A172 (cell line): ENCODE measurements at places on chromosomes 7 and 10. TPM values are rescaled to one million over a fixed set of nuclear protein-coding genes. Genes with fewer than 3 reads are reported as not detected.

- peak; percentile 72 for DNase-seq
Observed at GRCh38 chr7:26620352-26620751, 244.0 kb downstream of the SKAP2 start.

GRCh38 chr10:98569853-98570252 is 123.1 kb upstream of the HPS1 start:
- DNase-seq: no peak

- DNase-seq: no peak
Observed at GRCh38 chr10:132326344-132326889, 5.6 kb upstream of the LRRC27 start.

DNA sequence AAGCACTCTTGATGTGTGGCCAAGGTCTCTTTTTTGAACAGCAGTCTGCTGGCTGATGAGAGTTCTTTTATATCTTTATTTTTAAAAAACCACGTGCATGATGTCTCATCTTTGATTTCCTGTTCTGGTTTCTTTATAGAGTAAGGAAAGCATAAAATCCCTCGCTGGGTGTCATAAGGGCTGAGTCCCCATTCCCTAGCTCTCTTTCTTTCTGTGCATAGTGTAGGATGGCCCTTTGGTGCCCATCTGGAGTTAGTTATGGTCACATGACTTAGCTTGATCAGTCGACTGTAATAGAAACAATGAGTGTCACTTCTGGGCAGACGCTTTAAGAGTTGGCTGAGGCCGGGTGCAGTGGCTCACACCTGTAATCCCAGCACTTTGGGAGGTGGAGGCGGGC is 38.5 kb downstream of the GHRHR start:
- DNase-seq: peak; percentile 80

DNA sequence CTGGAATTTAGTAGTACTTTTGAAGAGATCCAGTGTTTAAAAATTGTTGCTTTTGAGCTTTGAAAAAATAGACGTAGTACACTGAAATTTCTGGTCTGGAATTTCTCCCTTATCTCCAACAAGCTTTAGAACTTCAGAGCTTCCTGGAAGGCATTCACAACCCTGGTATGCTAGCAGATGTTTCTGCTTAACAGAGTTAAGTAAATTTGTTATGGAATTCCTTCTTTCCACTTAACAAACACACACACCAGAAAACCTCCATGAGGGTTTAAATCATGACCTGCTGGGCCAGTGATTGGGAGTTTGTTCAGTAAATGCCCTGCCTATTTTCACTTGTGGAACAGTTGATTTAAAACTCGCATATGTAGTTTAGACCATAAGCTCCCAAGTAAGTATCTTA is 13.7 kb downstream of the ASB15 start:
- no peak for DNase-seq

DNA sequence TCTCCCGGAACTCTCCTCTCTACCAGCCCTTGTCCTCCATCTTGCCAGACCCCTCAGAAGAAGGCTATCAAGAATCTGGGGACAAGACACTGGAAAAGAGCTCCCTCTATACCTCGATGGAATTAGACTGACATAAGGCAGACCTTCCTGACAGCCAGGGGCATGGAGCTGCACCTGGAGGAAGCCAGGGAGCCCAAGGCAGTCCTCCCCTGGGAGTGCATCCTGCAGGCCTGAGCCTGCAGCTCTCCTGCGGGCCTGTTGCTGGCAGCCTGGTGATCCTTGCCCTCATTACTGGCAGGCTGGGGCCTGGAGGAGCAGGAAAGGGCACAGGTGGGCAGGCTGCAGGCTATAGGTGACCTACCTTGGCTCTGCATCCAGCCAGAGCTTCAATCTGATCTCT is 323.4 kb downstream of the GRID1 start:
- DNase-seq: no peak

GATA3 gene
- 0.12 and 0.46 TPM in 2 replicates for total RNA-seq

DNA sequence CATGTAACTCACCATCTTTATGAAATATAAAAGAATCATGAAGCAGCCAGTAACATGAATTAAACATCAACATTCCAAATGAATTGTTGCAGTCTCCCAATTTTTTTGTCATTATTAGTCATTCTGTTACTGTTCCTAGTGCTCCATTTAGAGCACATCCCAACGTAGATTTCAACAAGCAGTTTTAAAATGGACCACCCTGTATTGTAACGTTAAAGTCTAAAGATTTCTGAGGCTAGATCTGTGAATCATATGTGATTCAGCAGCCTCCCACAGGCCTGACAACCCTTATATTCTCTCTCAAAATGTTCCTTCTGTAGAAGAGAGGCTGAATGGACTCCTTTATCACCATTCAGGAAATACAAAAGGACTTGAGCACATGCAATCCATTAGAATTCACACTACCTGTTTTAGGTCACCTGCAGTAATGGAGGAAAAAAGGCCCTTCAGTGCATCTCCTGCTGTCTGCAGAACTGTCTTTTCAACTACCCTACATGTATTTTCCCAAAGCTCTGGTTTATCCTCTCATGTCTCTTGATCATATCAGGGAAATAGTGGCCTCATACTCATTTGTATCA is 81.4 kb downstream of the CACNA2D1 start:
- no peak for DNase-seq

- no peak for DNase-seq
Observed at GRCh38 chr7:128815289-128815942, 14.8 kb upstream of the FLNC start.

GRCh38 chr7:78493401-78493800 is 694.8 kb downstream of the PHTF2 start:
- no peak for DNase-seq

DNA sequence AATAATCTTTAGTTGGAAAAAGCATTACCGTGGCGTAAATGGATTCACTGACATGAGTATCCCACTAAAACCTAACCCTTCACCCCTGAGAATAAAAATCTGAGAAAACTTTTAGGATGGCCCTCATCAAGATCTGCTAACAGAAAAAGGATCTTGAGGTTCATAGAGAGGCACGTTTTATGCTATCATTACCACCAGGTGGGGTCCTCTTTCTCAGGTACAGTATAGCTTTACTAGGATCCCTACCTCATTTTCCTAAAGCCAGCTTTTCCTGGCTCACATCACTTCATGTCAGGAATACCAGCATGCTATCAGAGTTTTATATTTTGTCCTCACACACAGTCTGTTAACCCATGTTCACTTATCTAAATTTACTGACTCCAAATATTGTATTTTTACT is 173.7 kb downstream of the POM121L12 start:
- no peak for DNase-seq

- DNase-seq: peak; percentile 88
Observed at GRCh38 chr10:67779465-67780203, 58.4 kb downstream of the DNAJC12 start.

DNA sequence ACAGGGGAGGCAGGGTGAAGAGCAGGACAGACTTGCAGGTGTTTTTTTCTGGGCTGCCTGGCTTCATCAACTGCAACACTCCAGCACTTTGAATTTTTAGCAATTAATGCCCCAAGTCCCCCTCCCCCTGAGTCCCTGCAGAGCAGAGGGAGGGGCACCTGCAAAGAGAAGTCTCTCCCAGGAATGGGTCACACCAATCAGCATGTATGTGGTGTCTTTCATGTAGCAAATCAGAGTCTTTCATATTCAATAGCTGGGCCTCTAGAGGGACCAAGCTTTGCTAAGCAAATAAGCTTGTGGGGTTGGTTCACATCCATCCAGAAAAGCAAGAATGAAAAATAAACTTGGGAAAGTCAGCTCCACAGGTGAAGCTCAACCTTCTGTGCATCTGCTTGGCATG is 90.7 kb downstream of the PARP12 start:
- DNase-seq: no peak

GRCh38 chr7:98877692-98878364 is 504 bp upstream of the TRRAP start:
- DNase-seq: no peak

GRCh38 chr7:123966936-123967335 is 41.9 kb downstream of the SPAM1 start:
- peak; percentile 24 for DNase-seq

DNA sequence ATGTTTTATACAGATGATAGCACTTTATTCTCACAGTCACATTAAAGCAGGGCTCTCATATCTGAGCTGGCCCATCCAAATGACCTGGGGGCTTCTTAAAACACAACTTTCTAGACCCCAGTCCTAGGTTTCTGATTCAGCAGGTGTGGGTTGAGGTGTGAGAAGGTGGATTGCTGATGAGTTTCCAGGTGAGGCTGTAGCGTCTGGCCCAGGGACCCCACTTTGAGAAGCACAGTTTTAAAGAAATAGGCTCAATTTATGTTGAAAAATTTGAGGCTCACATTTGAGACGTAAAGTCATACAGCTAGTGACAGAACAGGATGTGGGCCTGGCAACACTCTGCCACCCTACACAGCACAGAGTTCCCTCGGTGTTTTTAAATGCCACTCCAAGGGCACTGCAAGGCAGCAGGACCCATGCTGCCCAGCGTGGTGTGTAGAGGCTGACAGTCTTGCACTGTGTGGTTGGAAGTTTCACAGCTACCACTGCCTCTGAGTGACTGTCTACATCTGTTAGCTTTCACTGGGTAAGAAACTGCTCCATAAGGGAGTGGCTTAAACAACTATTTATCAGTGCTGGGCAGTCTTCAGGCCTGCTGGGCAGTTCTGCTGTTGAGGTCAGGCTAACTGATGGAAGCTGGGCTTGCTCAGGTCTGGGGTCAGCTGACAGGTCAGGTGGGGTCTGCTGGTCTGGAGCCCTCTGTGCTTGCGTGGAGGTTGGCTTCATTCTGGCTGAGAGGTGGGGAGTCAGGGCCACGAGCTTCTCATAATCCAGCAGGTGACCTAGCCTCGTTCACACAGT is 319.7 kb downstream of the CXCL12 start:
- no peak for DNase-seq
